ENCODE measurements at places on chromosomes 6 and 20. TPM values are rescaled to one million over a fixed set of nuclear protein-coding genes. Genes with fewer than 3 reads are reported as not detected.

DNA sequence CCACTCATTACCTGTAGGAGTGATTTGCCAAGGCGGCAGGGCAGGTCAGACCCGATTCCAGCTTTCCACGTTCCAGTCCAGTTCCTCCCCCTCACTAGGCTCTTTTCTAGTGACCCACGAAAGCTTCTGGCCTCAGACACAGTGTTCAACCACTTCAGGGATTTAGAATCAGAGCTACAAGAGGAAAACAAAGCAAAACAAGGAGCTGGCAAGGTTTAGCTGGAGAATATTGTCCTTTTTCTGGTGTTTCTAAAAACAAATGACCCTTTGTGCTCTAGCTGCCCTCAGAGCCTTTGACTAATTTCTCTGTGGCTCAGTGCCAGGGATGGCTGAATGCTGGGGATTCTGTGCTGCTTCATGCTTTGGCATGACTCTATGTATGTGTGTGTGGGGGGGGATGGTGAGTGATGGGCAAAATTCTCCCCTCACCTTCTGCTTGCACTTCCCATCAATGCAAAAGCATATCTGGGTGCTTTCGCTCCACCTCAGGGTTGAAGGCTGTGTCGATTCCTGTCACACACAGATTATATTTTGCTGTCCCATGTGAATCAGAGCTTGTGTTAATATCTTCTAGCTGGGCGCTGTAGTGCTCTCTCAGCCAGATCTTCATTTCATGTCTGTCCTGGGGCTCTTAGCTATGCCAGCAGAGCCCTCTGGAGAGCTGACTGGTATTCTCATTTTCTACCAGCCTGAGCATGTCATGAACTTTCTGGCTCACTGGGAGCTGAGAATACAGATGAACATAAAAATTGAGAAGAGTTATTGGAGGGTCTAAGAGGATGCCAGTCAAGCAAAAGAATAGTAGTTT lies 19.3 kb upstream of the NEDD9 start:
- H3K27ac ChIP-seq: no peak overlapping the region
- peaks cover 5% of the 10 kb centered on the region for H3K4me1 ChIP-seq
- DNase-seq: no peak
- H3K4me3 ChIP-seq: no peak overlapping the region
- H3K36me3 ChIP-seq: peaks cover 6% of the 10 kb centered on the region

DNA sequence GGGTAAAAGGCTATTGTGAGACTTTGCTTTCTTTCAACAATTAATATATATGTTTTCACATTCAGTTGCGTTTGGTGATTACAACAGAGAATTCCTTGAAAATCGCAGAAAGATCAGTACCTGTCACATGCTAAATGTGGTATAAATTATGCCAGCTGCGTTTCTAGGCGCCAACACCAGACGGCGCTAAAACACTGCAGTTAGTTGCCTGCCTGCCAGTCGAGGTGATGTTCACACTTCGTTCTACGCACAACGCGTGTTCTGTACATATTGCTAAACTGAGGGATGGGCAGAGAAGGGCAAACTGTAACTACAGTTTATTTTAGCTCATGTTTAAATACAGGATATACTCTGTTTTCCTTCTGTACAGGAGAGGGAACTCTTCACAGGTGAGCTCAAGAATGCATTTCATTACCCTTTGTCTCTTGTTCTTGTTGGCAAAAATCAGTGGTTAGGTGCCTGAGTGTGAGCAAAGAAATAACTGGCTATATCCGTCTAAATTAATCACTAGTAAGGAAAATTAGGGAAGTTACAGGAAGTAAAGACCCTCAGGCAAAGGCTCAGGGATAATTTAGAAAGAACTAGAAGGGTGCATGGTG lies 100.1 kb upstream of the RGS17 start:
- peak; percentile 37 for DNase-seq
- no peak overlapping the region for H3K4me3 ChIP-seq
- no peak overlapping the region for H3K27ac ChIP-seq
- no peaks in the 10 kb centered on the region for H3K4me1 ChIP-seq

- DNase-seq: no peak
- H3K27ac ChIP-seq: no peak overlapping the region
Observed at GRCh38 chr20:35296101-35296554, 3.9 kb upstream of the FAM83C start.

GRCh38 chr20:5045906-5046305 lies 44.6 kb upstream of the SLC23A2 start:
- no peak for DNase-seq
- no peak overlapping the region for H3K27ac ChIP-seq
- no peak overlapping the region for H3K4me3 ChIP-seq
- H3K4me1 ChIP-seq: no peaks in the 10 kb centered on the region
- no peaks in the 10 kb centered on the region for H3K36me3 ChIP-seq

DNA sequence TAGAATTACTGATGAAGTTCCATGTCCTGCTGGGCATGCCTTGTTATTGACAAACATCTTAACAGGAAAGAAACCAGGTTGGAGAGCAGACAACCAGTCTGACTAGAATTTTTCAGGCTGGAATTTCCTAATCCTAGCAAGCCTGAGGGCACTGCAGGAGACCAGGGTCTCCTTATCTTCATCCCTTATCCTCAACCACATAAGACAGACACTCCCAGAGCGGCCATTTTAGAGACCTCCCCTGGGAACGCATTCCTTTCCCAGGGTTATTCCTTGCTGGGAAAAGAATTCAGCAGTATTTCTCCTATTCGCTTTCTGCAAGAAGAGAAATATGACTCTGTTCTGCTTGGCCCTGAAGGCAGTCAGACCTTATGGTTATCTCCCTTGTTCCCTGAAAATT lies 803.7 kb downstream of the GRIK2 start:
- no peaks in the 10 kb centered on the region for H3K4me1 ChIP-seq
- H3K27ac ChIP-seq: no peak overlapping the region
- no peak overlapping the region for H3K4me3 ChIP-seq
- H3K36me3 ChIP-seq: peaks cover 2% of the 10 kb centered on the region
- DNase-seq: no peak

DNA sequence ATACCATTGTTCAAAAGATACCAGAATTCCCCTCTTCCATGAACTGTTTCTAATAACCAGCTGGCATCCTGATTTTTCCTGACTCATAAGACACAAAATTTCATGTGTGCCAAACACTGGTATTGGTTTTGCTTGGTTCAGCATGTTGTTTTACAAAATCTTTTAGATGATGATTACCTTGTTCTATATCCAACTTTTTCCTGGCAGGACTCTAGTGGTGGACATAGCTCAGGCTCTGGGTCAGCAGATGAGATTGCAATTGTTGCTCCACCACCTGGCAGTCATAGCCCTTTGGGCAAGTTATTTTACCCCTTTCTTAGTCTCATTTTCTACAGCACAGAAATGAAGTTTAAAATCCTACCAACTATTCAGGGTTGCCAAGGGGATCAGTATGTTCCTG lies 6.2 kb downstream of the TRIM38 start:
- H3K27me3 ChIP-seq: no peaks in the 10 kb centered on the region
- peaks cover 80% of the 10 kb centered on the region for H3K4me1 ChIP-seq
- H3K4me3 ChIP-seq: peak overlapping the region; percentile 92
- no peak overlapping the region for H3K27ac ChIP-seq
- H3K36me3 ChIP-seq: peaks cover 63% of the 10 kb centered on the region
- no peak for DNase-seq

CRISP2 gene
- not detected for total RNA-seq

DEF6 gene
- 127 TPM for total RNA-seq

GRCh38 chr6:113529196-113529595 lies 327.9 kb upstream of the MARCKS start:
- no peak overlapping the region for H3K4me3 ChIP-seq
- no peak for DNase-seq
- H3K27me3 ChIP-seq: no peaks in the 10 kb centered on the region
- no peak overlapping the region for H3K27ac ChIP-seq
- H3K4me1 ChIP-seq: no peaks in the 10 kb centered on the region
- H3K36me3 ChIP-seq: no peaks in the 10 kb centered on the region

PROKR2 gene
- total RNA-seq: not detected

C6orf58 gene
- not detected for total RNA-seq

DNA sequence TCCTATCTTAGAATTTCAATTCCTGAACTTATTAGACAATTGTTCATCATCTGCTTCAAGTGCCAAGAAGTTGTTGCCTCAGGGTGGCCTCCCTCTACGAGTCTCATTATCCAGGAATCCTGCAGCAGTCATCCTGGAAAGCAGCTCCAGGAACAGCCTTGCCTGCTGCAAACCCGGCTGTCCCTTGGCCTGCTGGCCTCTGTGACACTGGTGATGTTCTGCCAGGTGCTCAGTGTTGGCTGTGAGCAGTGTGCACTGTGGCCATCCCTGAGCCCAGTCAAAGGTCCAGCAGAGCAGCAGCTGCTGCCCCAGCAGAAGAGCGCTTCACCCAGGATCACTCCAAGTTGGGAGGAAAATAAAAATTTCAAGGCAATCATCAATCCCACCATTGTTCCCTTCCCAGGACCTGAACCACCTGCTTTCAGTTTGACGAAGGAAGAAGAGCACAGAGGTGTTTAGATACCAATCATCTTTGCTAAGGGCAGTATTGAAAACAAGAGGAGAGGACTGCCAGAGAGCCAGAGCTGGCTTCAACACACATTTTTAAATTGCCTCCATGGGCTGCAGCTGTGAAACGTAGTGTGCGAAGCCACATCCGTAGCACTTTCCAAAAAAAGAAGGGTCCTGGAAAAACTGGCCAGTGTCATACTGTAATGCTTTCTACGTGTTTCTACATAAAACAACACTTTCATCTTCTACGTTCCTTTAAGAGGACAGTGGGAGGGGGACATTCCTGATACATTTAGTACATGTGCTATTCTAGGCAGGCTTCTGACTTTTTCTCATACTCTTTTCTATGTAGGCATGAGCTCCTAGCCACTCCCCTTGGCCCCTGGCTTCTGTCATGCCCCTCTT lies 7.2 kb upstream of the FAM50B start:
- peaks cover 5% of the 10 kb centered on the region for H3K4me1 ChIP-seq
- no peak overlapping the region for H3K27ac ChIP-seq
- peaks cover 1% of the 10 kb centered on the region for H3K27me3 ChIP-seq
- no peak for DNase-seq
- no peaks in the 10 kb centered on the region for H3K36me3 ChIP-seq

OOEP gene
- 0.76 TPM for total RNA-seq

- no peaks in the 10 kb centered on the region for H3K36me3 ChIP-seq
- H3K27me3 ChIP-seq: no peaks in the 10 kb centered on the region
- H3K4me1 ChIP-seq: no peaks in the 10 kb centered on the region
Observed at GRCh38 chr20:61168605-61169004, 83.5 kb upstream of the CDH4 start.

GRCh38 chr20:60254901-60255411 lies 296.7 kb downstream of the CDH26 start:
- no peak overlapping the region for H3K4me3 ChIP-seq
- H3K27me3 ChIP-seq: no peaks in the 10 kb centered on the region
- H3K36me3 ChIP-seq: no peaks in the 10 kb centered on the region

GRCh38 chr20:16020971-16021370 lies 552.3 kb downstream of the KIF16B start:
- no peak overlapping the region for H3K4me3 ChIP-seq
- no peaks in the 10 kb centered on the region for H3K4me1 ChIP-seq
- no peak for DNase-seq

DNA sequence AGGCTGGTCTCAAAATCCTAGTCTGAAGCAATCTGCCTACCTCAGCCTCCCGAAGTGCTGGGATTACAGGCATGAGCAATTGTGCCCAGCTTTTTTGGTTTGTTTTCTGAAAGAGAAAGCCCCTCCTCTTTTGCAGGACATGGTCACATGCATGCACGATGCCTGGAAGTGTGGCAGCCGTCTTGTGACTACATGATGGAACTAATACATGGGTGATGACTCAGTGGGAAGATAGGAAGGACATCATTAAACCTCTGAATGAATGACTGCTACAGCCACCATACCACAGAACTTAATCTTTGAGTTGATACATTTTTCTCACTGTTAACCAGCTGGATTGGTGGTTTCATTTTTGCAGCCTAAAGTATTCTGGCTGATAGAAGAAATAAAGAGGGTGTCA lies 13.4 kb upstream of the CTNNBL1 start:
- no peaks in the 10 kb centered on the region for H3K36me3 ChIP-seq
- DNase-seq: no peak
- H3K4me1 ChIP-seq: peaks cover under 1% of the 10 kb centered on the region
- peaks cover 55% of the 10 kb centered on the region for H3K27me3 ChIP-seq
- H3K4me3 ChIP-seq: no peak overlapping the region

- no peaks in the 10 kb centered on the region for H3K27me3 ChIP-seq
- H3K4me3 ChIP-seq: peak overlapping the region; percentile 86
- peak overlapping the region; percentile 86 for H3K27ac ChIP-seq
- peaks cover 37% of the 10 kb centered on the region for H3K4me1 ChIP-seq
Observed at GRCh38 chr6:149060300-149060984, 257.1 kb upstream of the TAB2 start.

DNA sequence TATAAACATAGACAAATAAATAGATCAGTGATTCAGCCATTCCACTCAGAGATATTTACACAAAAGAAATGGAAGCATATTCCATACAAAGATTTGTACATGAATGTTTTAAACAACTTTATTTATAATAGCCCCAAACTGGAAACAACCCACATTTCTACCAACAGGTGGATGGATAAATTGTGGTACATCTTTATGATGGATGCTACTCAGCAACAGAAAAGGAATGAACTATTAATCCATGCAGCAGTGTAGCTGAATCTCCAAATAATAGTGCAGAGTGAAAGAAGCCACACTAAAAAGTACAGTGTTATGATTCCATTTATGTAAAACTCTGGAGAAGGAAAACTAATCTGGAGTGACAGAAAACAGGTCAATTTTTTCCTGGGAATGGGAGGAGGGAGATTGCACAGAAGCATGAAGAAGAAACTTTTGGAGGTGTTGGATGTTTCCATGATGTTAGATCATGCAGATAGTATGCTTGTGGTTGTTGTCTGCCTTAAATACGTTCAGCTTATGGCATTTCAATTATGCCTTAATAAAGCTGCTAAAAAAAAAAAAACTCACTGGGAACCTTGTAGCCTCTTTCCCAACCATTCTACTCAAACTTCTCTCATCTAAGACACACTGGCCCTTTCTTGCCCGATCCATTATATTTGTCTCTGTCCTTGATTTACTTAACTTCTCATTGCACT lies 100.9 kb downstream of the PPP1R14C start:
- H3K36me3 ChIP-seq: peaks cover 23% of the 10 kb centered on the region
- peaks cover 25% of the 10 kb centered on the region for H3K27me3 ChIP-seq
- no peak overlapping the region for H3K27ac ChIP-seq
- no peak for DNase-seq

EYS gene
- not detected for total RNA-seq

GRCh38 chr6:35015476-35015875 lies 125.7 kb downstream of the TCP11 start:
- no peak overlapping the region for H3K4me3 ChIP-seq
- H3K36me3 ChIP-seq: no peaks in the 10 kb centered on the region
- no peak for DNase-seq
- no peaks in the 10 kb centered on the region for H3K27me3 ChIP-seq
- peaks cover 15% of the 10 kb centered on the region for H3K4me1 ChIP-seq
- no peak overlapping the region for H3K27ac ChIP-seq

CDYL gene
- total RNA-seq: 39.2 TPM

C20orf144 gene
- 0.23 TPM for total RNA-seq

GRCh38 chr20:9078826-9079731 lies 10.2 kb downstream of the PLCB4 start:
- H3K4me1 ChIP-seq: no peaks in the 10 kb centered on the region
- no peaks in the 10 kb centered on the region for H3K27me3 ChIP-seq
- DNase-seq: no peak

NHSL1 gene
- 1.6 TPM for total RNA-seq

KCNK5 gene
- total RNA-seq: 10.9 TPM

Data from activated T-cell treated with anti-CD3 and anti-CD28 coated beads, Interleukin-2, amount 50 U/mL, for 72 hours (primary cell).